NK-92 treated with Interleukin-12 subunit alpha and Interleukin-12 subunit beta, amount 100 ng/mL, for 24 hours (cell line): ENCODE measurements at places on chromosomes 13 and 19.

- DNase-seq = no peak
Measured at GRCh38 chr19:17240062-17240752, 5.5 kb downstream of the NR2F6 start.

DNA sequence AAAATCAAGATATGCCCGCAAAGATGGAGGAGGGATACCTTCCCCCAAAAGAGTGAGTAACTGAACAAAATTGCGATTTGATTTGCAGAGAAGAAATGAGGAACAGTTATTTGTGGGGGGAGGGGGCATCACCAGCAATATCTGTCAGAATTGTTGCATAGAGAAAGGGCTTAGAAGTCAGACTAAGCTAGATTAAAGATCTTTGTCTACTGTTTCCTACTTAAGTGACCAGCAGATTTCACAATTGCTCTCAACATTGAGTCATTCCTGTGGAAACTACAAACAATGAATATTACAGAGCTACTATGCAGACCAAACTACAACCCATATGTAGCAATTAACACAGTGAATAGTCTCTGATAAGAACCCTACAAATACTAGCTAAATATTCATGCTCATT is 27.4 kb downstream of the FPR3 start:
- DNase-seq = no peak

DNA sequence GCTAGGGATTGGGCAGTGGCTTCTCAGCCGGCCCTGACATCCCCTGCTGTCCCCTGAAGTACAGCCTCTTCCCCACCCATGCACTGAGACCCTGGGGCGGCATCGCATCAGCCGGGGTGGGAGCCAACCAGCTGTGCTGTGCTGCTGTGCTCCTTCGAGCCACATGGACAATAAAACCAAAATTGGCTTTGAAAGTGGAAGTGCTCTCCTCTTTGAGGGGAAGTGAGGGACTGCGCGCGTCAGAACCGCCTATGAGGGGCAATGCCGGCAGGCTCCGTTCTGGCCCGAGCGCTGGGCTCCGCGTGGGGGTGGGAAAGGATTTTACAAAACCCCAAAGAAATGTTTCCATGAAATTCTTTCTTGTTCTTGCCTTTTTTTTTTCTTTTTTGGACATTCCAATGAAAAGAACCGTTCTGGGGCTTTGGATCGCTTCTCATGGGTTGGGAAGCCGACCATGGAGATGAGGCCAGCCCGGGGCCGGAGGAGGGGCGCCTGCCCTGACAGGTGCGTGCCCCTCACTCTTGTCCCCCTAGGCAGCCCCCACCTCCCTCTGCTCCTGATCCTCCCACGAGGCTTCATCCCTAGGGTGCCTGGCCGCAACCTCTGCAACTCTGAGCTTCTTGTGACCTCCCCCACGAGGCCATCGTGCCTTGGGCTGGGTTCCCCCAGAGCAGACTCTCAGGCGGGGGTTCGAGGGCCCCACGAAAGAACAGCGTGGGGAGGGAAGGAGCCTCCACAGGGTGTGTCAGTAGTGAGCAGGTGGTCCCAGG is 22.6 kb downstream of the KLHL26 start:
- DNase-seq = no peak

GRCh38 chr19:49110567-49110966 is 3.6 kb upstream of the LIN7B start:
- DNase-seq = no peak

GRCh38 chr19:1847684-1848398 is 442 bp downstream of the REXO1 start:
- DNase-seq = no peak

- no peak for DNase-seq
Measured at GRCh38 chr13:99778500-99778899, 193.1 kb downstream of the ZIC5 start.

DNA sequence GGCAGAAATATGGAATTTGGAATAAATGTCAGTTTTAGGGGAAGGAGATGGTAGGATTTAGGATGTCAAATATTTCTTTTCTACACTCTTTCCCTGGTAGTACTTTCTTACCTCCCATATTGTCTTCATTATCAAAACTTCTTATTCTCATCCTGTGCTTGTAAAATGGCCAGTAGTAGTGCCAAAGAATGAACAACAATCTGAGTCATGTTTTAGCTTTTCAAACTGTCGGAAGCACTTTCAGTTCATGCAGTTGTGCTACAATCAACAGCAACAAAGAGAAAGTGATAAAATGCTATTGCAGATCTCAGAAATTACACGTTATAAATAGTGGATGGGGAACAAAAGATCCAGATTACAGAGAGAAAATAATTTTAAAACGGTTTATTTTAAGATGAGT is 193.7 kb upstream of the RXFP2 start:
- no peak for DNase-seq

DNA sequence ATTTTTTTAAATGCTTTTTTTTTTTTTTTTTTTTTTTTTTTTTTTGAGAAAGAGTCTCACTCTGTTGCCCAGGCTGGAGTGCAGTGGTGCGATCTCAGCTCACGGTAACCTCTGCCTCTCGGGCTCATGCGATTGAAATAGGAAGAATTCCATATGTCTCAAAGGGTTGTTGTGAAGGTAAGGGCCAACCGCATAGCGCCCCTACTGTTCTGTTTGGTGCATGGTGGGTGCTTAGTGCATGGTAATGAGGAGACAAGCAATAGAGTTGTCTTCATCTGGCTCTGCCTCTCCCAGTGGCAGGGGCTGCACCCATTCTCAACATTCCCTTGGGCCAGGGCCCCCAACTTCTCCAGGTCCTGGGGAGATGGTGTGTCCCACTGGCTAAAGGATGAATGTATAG is 68.7 kb downstream of the RASL11A start:
- no peak for DNase-seq

GRCh38 chr13:71831716-71832115 is 35.3 kb downstream of the DACH1 start:
- no peak for DNase-seq

- no peak for DNase-seq
Measured at GRCh38 chr13:99823961-99824360, 147.6 kb downstream of the ZIC5 start.
